ENCODE measurements at places on chromosomes 2 and 18. TPM values are rescaled to one million over a fixed set of nuclear protein-coding genes. Genes with fewer than 3 reads are reported as not detected.
A peak's percentile ranks its signal among the peaks of the same experiment; 100 is the strongest.

GRCh38 chr2:177970670-177971454 is 101.7 kb downstream of the PDE11A start:
- no peak for ATAC-seq

Gene DPY30
- 58.2 TPM for total RNA-seq

Gene LRRTM4
- total RNA-seq: 0.12 TPM

Gene SERPINB4
- not detected for total RNA-seq

- no peak for ATAC-seq
Measured at GRCh38 chr2:143704451-143705106, 575.4 kb downstream of the ARHGAP15 start.

- ATAC-seq: no peak
Measured at GRCh38 chr2:39524061-39524460, 87.0 kb upstream of the MAP4K3 start.

DNA sequence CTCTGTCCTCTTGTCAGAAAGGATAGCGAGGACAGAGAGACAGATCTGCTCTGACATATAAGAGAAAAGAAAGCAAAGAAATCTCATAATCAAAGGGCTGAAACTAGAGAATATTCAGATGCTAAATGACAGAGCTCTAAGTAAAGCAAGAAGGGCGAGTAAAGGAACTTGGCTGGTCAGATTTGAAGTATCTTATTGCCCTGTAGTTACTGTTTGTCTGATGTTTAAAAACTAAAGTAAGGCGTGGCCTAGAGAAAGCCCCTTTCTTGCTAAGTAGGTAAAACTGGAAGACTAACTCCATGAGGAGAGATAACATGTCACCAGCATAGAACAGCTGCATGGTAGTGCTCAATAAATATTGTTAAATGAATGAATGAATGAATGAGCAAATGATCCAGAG is 70.0 kb downstream of the CRACDL start:
- ATAC-seq: no peak

Gene CCDC148
- total RNA-seq: 1.3 TPM

GRCh38 chr2:172539767-172540166 is 16.1 kb upstream of the PDK1 start:
- no peak for ATAC-seq

- no peak for ATAC-seq
Measured at GRCh38 chr2:188824125-188824524, 150.0 kb upstream of the COL3A1 start.

- ATAC-seq: peak; percentile 11
Measured at GRCh38 chr2:96685577-96686459, 43.3 kb downstream of the FER1L5 start.

Gene INPP5D
- total RNA-seq: 10.7 TPM

Gene FAM124B
- total RNA-seq: 1.8 TPM

DNA sequence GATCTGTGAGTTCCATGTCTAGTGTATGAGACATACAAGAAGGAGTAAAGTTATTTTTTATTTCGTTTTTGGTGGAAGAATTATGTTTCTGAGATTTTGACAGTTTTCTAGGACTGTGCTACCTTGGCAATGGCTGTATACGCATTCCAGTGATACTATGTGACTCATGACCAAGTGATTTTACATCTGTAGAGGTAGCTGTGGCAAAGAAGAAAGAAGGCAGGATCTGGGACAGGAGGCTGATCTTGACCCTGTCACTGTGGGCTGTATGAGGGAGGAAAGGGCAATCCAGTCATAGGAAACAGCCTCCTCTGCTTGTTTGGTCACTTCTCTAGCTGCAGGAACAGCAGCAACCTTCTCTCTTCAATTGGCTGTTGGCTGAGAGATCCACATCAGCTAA is 44.0 kb upstream of the PDCL3 start:
- ATAC-seq: no peak

DNA sequence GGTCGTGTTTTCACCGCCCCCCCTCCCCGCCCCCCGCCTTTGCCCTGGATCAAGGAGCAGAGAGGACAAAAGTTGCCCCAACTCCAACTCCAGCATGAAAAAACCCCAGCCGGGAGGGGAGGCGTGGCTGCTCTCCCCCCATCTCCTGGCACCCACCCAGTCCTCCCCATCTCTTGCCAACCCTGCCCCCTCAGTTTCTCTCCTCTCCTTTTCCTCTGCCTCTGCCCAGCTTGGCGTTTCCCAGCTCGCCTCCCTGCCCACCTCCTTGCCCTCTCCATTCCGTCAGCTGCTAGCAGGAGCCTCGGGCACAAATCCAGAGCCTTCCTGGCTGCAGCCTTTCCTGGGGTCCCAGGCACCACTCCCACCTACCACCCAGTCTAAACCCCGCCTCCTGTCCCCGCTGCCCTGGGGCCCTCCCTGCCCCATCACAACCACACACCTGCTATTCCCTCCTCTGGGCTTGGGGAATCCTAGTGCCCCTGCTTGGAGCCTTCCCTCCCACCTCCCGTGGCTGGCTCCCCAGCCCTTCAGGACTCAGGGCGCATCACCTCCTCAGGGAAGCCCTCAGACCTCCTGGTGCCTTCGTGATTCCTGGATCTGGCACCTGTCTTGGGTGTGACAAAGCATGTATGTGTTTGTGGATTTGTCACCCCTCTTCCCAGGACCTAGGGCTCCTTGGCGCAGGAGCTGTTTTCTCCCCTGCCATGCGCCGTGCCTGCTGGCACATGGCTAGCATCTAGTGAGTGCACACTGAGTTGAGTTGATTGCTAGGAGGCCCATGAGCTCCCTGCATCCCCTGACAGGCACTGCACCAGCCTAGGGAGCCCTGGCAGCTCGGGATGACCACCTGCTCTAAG is 209.1 kb downstream of the TFCP2L1 start:
- ATAC-seq: no peak

- no peak for ATAC-seq
Measured at GRCh38 chr2:105143094-105143466, 98.5 kb upstream of the GPR45 start.

Gene NT5DC4
- not detected for total RNA-seq

- no peak for ATAC-seq
Measured at GRCh38 chr2:131121464-131121863, 16.3 kb downstream of the PLEKHB2 start.

DNA sequence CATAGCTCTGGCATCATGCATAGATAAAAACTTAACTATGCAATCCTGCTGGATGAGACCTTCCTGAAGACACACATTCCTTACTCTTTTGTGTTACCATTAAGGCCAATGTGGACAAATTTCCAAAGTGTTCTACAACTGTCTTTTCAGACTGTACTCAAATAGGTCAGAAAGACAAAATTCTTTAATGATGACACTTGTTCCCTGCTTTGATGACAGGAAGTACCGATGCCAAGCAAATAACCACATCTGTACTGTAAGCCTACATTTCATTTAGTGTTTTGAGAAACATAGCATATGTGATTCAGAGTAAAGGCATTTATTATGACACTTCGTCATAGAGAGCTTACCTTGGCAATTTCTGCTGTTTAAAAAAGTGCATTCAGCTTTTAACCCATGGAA is 55.0 kb downstream of the PMAIP1 start:
- no peak for ATAC-seq

Data from gastroesophageal sphincter (tissue), 4 donors.